ENCODE measurements at places on chromosomes 12 and 14. TPM values are rescaled to one million over a fixed set of nuclear protein-coding genes. Genes with fewer than 3 reads are reported as not detected.
A peak's percentile ranks its signal among the peaks of the same experiment; 100 is the strongest.

Gene C12orf56
- not detected for total RNA-seq

DNA sequence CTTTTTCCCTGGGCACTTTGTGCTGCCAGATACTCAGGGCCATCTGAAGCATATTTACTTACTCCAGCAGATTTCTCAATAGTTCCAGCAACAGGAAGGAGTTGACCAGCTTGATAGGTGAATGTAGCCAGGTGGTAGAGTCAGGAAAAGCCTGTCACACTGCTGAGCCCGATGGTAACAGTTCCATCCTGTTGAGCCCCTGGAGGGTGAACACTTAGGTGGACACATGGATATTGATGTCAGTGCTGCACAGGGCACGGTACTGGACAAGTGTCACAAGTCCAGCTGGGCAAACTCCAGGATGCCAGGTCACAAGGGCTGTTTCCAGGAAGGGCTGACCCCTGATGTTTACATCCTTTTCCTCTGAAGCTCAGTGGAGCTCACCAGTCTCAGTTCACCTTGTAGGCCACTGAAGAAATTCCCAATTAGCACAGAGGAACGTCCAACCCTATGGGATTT, 2.3 kb upstream of the SMOC1 start:
- DNase-seq: no peak

GRCh38 chr12:74292351-74293194, 245.1 kb upstream of the ATXN7L3B start:
- no peak for DNase-seq

GRCh38 chr12:4603946-4604345, 41.9 kb downstream of the DYRK4 start:
- DNase-seq: no peak

DNA sequence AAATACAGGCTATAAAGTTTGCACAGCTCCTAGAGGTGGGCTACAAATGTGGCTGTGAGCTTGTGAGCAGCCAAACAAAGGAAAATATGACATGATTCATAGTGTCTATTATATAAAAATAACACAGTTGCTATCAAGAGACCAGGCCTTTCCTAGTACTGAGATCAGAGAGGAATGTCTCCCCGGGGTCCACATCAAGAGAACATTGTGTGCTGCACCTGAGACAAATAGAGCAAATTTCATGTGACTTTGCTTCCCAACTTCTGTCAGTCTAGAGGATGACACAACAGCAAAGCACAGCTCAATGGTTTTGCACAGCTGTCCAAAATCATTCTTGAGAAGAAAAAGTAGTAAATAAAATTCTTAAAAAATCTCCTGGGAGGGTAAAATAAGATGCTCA, 297.5 kb upstream of the PRKD1 start:
- no peak for DNase-seq

Gene DNAH10
- 0.10 TPM for total RNA-seq

GRCh38 chr12:91105807-91106206, 5.5 kb downstream of the LUM start:
- DNase-seq: no peak

- DNase-seq: no peak
Observed at GRCh38 chr12:61422786-61423185, 837.4 kb upstream of the USP15 start.

GRCh38 chr12:106978035-106978800, 8.7 kb downstream of the MTERF2 start:
- DNase-seq: no peak

DNA sequence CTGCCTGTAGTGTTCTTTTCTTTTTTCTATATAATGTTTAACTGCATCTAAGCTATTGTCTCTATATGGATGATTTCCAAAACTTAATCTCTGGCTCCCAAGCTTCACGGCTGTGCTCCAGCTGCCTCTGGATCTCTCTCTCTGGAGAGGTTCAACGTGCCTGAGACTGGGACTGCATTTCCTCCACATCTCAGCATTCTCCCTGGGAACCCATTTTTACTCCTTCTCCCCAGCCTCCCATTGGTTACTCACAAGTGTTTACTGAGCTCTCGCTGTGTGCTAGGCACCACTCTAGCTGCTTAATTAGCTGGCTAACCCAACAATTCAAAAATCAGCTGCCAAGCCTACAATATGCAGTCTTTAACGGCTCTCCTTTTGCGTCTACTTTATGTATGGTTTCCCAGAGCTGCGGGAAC, 34.7 kb downstream of the FBXL14 start:
- no peak for DNase-seq

Gene JPH4
- not detected for total RNA-seq

DNA sequence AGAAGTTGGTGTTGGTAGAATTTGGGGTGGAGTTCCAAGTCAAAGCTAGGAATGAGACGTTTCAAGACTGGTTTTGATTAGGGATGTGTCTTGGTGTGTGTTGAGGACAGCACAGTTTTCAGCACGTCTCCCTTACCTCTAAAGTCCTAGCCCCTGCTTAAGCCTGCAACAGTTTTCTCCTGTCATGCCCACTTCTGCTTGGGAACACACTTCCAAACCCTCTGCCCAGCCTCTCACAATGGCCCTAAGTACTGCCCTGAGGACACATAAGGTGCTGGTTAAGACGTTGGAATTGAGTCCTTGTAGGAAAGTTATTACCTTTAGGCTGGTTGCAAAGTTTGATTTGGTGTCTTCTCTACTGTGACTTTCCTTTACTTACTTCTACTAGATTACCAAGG, 710 bp upstream of the BMAL2 start:
- DNase-seq: no peak

DNA sequence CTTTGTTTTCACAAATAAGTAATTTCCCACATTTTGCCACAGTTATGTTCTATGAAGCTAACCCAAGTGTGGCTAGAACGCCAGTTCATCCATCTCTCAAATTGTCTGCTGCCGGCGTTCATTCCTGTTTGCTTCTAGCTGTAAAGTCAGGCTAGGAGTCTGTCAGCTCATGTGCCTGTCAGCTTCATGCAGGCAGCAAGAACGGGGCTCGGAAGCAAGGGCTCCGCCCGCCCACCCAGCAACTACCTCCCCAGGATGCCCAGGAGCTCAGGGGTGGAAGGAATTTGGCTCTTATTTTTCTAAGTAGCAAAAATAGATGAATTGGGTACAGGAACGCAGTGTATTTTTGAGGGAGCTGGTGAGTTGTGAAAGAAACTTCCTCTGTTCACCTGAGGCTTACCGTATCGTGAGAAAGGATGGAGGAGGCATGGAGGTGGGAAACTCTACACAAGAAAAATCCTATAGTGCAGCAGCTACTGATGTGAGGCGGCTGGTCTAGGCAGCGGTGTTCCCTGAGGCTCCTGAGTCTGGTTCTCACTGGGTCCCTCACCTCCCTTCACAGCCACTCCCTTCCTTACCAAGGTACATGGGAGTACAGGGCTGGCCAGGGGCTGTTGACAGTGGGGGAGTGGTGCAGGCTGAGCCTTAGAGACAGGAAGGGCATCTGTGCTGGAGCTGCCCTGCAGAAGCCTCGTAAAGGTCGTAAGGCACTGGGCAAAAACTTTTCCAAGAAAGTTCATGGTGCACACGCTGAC, 54.5 kb upstream of the AMN start:
- no peak for DNase-seq

- DNase-seq: no peak
Observed at GRCh38 chr14:103514596-103515421, 7.8 kb downstream of the CKB start.

DNA sequence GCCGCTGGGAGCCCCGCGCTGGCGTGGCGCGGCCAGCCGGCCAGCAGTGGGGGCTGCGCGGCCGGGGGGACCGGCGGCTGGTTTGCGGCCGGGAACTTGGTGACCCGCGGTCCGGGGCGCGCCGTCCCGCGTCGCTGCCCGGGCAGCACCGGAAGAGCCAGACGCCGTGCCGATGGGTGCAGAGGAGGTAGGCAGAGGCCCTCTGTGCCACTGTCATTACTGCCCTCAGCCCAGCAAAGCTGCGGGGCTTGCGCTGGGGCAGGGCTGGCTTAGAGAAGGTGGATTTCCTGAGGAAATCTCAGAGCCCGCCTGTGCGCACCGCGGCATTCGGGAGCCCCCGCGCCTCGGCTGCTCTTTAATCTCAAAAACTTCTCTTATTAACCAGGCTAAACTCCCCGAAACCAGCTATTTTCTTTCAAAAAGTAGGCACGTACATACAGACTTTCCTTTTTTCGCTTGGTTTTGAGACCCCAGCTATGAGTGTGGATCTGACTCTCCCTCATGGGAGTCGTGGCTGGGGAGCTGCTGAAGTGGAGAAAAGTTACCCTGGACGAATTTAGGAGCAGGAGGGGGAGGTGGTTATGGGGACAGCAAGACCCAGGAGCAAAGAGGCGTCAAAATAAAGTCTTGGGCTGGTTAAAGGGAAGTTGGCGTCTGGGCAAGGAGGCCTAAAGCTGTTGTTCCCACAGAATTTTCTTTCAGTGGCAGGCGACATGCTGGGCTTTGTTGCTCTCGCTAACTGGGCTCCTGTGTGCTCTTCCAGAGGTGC, 802 bp downstream of the SUSD6 start:
- peak; percentile 61 for DNase-seq

DNA sequence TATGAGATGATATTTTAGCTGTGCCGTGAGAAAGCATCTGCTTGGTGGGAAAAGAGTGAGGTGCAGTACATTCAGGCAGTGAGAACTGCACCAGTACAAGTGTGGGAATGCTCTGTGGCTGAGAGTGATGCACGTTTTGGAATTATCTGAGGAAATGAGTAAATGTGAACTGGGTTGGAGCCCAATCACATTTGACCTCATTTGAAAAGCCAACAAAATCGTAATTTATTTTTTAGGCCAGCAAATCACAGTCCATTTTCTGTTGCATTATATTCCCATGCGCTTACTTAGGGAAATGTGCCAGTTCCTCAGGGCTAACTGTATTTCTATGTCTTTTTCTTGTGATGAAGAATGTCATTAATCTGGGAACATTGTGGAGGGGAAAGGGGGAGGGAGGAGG, 77.3 kb downstream of the SNAPC1 start:
- DNase-seq: no peak

DNA sequence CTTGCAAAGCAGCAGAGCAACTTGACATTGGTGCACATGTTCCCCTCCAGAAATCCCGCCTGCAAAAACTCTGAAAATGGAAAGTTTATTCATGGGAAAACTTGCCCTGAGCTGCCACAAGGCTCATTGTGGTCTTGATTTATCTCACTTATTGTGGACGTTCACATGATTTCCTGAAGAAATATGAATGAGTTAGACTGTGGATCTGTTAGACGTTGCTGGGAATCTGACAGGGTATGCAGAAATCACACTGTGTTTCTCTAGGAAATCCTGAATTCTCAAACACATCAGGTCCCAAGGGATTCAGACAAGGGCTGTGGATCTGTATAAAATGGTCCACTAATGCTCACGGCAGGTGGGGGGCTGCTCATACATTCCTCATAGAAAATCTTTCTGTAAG, 72.2 kb downstream of the EID3 start:
- no peak for DNase-seq
